M059J (cell line): ENCODE measurements at places on chromosomes 12 and 14. TPM values are rescaled to one million over a fixed set of nuclear protein-coding genes. Genes with fewer than 3 reads are reported as not detected.

Gene GPR84
- not detected in 2 replicates for total RNA-seq

Gene KSR2
- 0.20 and 0.30 TPM in 2 replicates for total RNA-seq

Gene UBE3B
- 22.0 and 28.5 TPM in 2 replicates for total RNA-seq

Gene SCYL2
- total RNA-seq = 33.8 and 50.9 TPM in 2 replicates

Gene SAMD4A
- total RNA-seq = 3.8 and 7.7 TPM in 2 replicates

Gene PXMP2
- total RNA-seq = 66.4 and 83.4 TPM in 2 replicates

Gene CD4
- total RNA-seq = not detected in 2 replicates

Gene GYS2
- total RNA-seq = not detected in 2 replicates

Gene APPL2
- 21.4 and 41.3 TPM in 2 replicates for total RNA-seq

Gene HELB
- total RNA-seq = 1.2 and 2.0 TPM in 2 replicates
